Activated CD8-positive, alpha-beta T cell treated with anti-CD3 and anti-CD28 coated beads, Interleukin-2, amount 10 ng/mL, durations not matched to agents 7 days and 5 days (primary cell): ENCODE measurements at places on chromosomes 5 and 9.

DNA sequence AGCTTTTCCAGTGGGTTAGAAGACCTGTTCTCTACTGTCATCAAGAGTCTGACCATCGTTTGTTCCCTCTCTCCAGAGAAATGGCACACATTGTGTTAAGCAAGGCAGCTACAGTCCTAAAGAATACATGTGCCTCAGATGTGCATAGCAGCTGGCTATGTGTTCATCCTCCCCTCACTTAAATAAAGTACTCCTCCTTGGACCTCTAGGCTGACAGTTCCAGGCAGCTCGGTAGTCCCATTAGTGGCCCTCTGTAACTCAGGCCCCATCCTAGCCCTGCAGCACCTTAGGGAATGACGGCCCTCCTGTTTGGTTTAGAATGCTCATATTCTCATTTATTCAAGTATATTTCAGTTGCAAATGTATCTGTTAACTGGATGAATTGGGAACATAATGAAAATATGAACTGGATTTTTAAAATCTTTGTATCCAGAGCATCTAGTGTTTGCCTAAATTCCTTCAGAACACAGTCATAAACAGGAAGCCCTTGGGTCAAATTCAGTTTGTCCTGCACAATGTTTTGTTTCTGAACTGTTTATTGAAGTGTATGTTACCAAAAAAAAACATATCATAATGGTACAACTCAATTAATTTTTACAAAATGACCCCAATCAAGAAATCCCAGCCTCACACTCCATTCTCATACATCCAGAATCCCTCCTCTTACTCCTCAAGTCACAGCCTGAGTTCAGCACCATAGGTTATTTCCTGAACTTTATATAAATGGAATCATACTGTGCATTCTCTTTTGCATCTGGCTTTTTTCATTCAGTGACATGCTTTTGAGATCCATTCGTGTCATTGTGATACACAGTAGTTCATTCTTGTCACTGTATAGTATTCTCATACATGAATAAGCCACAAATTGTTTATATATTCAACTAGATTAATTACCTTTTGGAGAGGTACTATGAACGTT, 1.6 kb upstream of the ASPN start:
- DNase-seq: no peak

DNA sequence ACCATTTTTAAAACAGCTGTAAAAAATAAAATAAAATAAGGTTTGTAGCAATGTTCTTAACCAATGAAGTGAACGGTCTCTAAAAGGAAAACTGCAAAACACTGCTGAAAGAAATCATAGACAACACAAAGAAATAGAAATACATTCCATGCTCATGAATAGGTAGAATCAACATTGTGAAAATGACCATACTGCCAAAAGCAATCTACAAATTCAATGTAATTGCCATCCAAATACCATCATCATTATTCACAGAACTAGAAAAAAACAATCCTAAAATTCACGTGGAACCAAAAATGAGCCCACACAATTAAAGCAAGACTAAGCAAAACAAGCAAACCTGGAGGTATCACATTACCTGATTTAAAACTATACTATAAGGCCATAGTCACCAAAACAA, 67.6 kb upstream of the RGMB start:
- no peak for DNase-seq

- DNase-seq: no peak
Measured at GRCh38 chr5:167263185-167263584, 1028.3 kb upstream of the WWC1 start.

DNA sequence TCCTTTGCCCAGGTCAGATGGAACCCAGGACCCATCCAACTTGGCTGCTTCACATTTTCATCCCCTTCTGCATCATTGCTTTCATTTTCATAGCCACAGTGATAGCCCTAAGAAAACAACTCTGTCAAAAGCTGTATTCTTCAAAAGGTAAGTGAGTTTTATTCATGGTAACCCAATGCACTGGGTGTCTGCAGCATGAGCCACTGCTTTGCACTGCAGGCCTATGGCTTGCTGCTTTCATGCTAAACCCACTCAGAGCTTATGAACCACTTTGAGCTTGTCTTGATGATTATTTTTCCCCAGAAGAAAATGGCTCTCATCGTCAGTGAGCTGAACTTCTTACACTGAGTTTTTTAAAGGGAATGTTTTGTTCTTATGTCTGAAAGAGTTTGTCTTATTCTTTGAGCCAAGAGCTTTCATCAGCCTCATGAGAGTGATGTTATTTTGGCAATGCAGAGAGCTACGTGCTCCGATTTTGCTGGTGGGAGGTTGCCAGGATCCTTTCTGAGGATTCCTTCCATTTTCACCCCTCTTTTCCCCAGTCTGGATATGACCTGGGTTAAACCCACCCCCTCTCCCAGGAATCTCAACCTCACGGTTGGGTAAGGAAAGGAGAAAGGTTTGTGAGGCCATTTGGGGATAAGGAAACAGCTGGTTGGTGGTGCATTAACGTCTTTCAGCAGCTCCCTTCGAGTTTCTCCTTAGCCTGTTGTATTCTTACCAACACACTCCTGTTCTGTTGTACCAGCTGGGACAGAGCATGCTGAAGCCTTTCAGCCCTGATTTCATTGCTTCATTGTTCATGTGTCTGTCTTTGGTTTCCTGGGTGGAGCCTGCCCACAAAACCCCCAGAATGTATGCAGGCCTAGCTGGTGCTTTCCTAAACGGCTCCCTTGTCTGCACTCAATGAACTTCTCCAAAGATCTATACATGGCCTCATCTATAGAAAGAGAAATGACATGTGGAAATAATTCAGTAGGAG, 47.6 kb downstream of the PDCD1LG2 start:
- peak; percentile 71 for DNase-seq

GRCh38 chr9:126510564-126510963, 103.2 kb upstream of the LMX1B start:
- DNase-seq: no peak

- no peak for DNase-seq
Measured at GRCh38 chr5:169389318-169389717, 88.4 kb upstream of the SLIT3 start.

- no peak for DNase-seq
Measured at GRCh38 chr9:1839909-1840308, 175.2 kb upstream of the SMARCA2 start.

- no peak for DNase-seq
Measured at GRCh38 chr9:74006935-74007334, 490.2 kb upstream of the RORB start.

DNA sequence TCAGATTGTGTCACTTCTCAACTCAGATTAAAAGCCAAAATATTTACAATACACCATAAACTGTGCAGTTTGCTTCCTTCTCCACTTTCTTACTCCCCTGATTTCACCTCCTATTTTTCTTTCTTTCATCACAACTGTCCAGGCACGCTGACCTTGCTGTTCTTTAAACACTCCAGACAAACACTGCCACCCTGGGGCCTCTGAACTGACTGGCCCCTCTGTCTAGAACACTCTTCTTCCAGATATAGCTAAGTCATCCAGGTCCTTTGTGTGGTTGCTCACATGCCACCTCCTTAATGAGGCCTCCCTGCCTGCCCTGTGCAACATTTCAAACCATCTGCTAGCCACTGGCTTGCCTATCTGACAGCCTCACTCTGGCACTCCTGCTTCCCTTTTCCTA, 46.6 kb downstream of the ATG10 start:
- DNase-seq: no peak

DNA sequence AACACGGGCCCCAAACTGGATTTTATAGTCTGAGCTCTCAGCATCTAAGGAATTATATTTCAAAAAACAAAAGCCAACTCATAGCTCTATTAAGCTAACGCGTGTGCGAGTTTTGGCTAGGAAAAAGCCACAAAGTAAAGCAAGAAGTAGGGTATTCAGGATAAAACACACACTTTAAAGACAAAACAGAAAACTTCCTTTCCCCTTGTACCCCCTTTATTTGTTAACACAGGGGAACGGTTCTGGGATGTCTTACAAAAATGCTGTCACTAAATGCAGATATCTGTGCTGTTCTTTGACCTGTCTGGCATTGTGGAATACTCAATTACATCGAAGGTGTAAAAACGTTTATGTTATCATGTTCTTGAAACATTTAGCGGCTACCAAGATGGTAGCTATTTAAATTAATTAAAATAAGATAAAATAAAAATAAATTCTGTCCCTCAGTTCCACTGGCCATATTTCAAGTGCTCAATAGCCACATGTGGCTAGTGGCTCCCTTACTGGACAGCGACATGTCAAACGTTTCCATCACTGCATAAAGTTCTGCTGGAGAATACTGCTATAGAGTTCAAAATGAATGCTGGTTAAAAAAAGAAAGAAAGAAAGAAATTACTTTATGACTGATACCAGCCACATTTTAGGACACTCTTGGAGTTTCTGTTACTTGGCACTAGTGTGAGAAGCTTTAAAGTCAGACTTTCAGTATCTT, 7.2 kb upstream of the MEF2C start:
- no peak for DNase-seq

DNA sequence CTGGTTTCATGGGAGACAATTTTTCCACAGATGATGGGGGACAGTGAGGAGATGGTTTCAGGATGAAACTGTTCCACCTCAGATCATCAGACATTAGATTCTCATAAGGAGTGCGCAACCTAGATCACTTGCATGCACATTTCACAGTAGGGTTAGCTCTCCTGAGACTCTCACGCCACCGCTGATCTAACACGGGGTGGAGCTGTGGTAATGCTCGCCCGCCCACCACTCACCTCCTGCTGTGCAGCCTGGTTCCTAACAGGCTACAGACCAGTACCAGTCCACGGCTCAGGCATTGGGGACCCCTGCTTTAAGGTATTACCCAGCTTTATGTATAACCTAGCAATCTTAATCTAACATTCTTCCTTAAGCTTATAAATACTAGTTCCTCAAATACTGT, 35.6 kb downstream of the TTC39B start:
- no peak for DNase-seq

DNA sequence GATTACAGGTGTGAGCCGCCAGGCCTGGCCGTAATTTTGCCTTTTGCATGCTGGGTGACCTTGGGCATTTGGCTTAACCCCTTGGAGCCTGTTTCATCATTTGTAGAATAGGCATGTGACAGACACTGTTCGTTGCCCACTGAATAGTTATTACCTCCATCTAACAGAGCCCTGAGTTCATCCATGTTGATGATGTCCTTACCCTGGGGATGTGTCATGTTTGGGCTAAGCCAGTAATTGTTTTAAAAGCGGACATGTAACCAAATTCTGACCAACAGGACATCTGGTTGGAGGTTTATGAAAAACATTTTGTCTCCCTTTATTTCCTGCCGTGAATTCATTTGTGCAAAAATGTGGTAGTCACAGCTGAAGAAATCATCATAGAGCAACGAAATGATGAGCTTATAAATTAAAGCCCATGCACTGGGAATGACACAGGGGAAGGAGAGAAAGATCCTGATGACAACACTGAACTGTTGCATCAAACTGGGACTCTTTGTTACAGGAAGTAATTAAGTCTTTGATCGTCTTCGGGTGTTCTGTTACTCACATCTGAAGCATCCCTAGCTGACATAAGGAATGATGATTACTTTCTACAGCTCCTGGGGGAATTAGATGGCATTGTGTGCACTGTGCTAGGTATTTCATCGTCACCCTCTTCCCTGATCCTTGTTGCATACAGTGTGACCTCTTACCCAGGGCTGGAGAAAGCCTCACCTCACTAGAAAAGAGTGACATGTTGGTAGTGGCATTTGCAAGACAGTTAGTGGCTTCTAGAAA, 117.8 kb downstream of the FGF18 start:
- no peak for DNase-seq

- DNase-seq: no peak
Measured at GRCh38 chr5:141510850-141511601, 22.1 kb downstream of the PCDHGC5 start.

DNA sequence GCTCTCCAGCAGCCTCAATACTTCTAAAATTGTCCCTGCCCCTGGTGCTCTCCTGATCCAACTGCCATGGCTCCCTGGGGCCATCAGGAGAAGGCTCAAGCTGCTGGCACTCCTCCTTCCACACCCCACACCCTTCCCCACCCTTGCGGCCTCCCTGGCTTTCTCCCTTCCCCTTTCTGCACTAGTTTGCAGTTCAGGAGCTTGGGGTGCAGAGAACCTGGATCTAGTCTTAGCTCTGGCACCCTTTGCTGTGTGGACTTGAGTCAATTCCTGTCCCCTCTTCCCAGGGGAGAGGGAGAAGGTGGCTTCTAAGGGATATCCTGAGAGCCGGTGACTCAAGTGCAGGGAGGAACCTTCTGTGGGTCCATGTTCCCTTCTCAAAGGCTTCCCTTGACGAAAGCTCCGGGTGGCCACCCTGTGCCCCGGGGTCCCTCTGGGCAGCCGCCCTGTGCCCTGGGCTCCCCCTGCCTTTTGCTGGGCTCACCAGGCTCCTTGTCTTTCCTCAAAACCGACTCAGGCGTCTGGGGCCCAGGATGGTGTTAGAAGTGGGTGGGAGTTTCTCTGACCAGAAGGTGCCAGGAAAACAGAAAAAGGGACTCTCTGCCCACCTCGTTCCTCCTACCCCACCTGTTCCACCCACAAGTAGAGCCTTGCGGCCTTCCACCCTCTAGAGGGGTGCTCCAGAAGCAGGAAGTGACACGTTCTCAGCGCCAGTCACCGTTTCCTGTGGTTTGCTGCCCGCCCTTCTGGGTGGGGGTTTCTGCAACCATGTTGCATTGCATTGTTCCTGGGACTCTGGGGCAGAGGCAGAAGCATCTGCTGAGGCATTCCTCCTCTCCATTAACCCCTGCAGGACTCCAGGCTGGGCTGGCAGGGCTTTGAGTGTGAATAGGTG, 15.0 kb downstream of the GLIPR2 start:
- peak; percentile 94 for DNase-seq

DNA sequence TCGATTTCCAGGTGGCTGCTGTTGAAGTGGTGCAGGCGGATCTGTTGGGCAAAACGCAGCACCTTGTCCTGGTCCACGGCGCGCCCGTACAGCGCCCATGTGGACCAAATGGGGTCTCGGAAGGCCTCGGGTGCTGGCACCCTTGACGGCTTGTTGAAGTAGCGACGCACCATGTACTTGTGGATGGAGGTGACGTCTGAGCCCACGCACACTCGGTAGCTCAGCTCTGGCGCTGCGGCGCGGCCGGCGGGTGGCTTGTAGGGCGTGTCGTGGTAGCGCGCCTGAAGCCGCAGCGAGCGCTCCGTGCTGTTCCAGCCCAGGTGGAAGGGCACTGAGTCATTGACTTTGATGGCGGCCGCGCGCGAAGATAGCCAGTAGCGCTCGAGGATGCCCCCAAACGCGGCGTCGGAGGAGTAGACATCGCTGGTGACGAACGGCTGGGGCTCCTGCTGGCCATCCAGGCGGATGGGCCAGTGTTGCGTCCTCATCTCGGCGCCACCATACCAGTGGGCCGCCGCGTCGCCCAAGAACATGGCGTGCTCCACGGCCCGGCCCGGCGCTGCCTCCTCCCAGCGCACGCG, 4.7 kb downstream of the MYORG start:
- DNase-seq: no peak

DNA sequence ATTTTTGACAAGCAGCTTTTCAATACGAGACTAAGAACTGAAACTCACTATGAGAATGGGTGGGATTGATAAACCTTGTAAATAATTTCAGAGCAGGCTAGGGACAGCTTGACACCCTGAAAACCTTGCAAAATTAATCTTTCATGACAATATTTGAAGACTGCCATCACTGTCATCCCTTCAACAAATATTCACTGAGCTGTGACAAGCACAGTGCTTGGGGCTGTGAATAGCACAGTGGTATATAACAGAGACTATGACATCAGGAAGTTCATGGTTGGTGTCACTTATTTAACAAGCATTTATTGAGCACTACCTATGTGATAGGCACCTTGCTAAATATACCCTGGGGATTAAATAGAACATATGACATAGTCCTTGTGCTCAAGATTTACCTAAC, 741.0 kb upstream of the RIOK2 start:
- no peak for DNase-seq
